ENCODE measurements at places on chromosomes 2 and 18.

GRCh38 chr2:235024931-235025773, 73.3 kb downstream of the SH3BP4 start:
- no peak for DNase-seq

- no peak for DNase-seq
Observed at GRCh38 chr2:241952816-241953215, 83.3 kb downstream of the RTP5 start.

GRCh38 chr18:36600548-36600947, 228.3 kb downstream of the TPGS2 start:
- no peak for DNase-seq

GRCh38 chr2:8234757-8235374, 447.0 kb upstream of the ID2 start:
- no peak for DNase-seq

DNA sequence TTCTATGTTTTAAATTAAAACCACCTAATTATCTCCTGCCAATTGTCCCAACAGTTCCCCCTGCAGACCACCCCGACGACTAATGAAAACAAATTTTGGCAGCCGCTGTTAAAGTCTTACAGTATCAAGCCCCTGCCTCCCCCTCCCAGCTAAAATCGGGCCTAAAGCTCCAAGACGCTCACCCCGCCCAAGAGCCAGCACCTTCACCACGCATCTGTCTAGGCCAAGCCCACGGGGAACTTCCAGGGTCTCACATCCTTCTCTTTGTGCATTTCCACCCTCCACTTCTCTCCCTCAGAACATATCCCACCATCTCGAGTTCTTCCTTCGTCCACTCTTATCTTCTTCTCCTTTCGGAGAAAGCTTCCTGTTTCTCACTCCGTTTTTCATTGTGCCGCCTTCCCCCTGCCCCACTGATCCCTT, 445 bp downstream of the PRPF40A start:
- DNase-seq = no peak

GRCh38 chr2:138814123-138814898, 34.1 kb upstream of the NXPH2 start:
- DNase-seq = no peak

DNA sequence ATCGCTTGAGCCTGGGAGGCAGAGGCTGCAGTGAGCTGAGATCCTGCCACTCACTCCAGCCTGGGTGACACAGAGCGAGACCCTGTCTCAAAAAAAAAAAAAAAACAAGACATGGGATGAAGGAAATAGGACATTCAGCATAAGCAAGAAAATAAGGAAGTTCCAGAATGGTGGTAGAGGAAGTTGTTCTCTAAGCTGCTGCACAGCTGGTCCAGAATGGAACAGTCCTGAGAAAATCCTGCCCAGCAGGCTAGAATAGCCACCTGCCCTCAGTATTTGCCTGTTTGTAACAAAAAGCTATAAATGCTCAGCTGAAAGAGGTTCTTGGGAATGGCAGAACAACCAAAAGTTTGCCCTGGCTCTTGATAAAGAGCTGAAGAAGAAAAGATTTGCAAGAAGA, 11.1 kb upstream of the MAPRE3 start:
- DNase-seq = no peak

- DNase-seq = no peak
Observed at GRCh38 chr2:166671801-166672200, 177.8 kb upstream of the SCN7A start.

DNA sequence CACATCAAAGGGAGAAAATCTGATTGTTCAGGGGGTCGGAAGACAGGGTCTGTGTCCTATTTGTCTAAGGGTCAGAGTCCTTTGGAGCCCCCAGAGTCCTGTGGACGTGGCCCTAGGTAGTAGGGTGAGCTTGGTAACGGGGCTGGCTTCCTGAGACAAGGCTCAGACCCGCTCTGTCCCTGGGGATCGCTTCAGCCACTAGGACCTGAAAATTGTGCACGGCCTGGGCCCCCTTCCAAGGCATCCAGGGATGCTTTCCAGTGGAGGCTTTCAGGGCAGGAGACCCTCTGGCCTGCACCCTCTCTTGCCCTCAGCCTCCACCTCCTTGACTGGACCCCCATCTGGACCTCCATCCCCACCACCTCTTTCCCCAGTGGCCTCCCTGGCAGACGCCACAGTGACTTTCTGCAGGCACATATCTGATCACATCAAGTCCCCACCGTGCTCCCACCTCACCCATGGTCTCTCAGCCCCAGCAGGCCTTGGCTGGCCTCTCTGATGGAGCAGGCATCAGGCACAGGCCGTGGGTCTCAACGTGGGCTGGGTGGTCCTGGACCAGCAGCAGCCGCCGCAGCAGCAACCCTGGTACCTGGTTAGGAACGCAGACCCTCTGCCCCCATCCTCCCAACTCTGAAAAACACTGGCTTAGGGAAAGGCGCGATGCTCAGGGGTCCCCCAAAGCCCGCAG, 3.8 kb downstream of the PROC start:
- DNase-seq = no peak

- DNase-seq = no peak
Observed at GRCh38 chr18:36635414-36636096, 193.2 kb downstream of the TPGS2 start.

- no peak for DNase-seq
Observed at GRCh38 chr18:6021306-6022073, 126.2 kb upstream of the TMEM200C start.

DNA sequence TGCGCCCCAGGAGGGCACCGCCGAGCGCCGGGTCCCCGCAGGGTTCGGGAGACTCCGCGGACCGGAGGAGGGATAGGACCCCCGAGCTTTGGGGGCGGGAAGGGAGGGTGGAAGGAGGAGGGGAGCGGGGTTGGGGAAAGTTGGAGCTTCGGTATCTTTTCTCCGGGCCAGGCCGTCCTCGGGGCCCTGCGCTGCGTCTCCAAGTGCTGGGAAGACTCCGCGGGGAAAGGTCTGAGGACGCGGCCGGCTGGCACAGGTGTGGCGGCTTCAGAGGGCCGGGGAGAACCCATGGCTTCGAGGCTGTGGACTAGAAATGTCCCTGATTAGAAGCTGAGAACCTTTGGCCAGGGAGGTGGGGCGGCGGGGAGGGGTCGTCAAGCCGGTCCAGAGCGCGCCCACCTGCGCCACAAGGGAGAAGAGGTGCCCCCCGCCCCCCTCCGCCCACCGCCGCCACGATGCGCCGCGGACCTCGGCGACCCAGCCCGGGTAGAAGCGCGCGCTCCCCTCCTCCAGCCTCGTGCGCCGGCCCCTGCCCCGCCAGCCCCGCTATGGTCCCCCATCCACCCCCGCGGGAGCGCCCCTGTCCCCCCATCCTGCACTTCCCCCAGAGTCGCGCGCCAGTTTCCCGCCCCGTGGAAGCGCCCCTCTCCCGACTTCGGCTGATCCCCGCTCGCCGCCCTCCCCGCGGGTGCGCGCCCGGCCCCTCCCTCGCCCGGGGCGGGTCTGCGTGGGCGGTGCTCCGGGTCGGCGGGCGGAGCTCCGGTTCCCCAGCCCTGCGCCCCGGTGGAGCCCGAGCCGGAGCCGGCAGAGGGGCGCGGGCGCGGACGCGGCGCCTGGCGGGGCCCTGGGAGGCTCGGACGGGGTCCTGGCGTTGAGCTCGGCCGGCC, at the start of gene SNTG2:
TSS of gene SNTG2 (plus strand) at position 770 of the 887 bp plus-strand sequence. CDS start 148 bp downstream, outside the sequence.
- DNase-seq = no peak

GRCh38 chr2:144471305-144472045, 48.4 kb downstream of the ZEB2 start:
- DNase-seq = no peak

DNA sequence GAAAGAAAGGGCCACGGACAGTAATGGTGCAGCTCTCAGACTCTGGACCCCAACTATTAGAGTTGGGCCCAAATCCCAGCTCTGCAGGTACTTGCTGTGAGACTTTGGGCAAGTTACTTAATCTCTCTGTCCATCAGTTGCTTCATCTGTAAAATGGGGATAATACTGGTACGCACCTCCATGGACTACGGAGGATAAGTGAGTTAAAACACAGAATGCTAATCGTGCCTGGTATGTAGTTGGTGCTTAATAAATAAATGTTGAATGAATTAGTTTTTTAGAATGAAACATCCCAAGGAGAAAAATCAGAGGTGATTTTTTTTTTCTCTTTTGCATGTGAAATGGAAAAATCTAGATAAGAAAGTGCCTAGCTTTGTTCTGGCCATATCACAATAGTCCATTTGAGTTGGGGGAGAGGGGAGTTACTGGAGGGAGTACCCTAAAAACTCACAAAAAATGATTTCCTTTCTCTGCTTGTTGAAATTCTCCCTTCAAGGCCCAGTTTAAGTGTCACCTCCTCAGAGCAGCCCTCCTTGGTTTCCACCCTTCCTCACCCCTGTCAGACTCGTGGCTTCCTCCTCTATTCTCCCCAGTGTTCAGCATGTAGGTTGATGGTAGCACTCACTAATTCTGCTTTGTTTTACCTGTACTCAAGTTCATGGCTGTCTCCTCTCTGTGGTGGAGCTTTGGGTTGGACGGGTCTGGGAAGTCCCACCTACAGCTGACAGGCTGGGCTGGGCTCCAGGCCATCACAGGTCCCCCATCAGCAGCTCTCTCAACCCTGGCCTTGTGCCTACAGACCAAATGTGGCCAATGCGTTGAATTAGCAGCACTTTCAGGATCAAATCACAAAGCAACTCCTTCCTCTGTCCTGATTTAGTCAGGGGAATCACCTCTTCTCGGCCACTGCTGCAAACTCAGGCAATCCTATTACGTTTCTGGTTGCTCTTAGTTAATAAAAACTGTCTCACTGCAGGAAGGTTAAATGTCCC, 92.8 kb upstream of the TAF1B start:
- no peak for DNase-seq

DNA sequence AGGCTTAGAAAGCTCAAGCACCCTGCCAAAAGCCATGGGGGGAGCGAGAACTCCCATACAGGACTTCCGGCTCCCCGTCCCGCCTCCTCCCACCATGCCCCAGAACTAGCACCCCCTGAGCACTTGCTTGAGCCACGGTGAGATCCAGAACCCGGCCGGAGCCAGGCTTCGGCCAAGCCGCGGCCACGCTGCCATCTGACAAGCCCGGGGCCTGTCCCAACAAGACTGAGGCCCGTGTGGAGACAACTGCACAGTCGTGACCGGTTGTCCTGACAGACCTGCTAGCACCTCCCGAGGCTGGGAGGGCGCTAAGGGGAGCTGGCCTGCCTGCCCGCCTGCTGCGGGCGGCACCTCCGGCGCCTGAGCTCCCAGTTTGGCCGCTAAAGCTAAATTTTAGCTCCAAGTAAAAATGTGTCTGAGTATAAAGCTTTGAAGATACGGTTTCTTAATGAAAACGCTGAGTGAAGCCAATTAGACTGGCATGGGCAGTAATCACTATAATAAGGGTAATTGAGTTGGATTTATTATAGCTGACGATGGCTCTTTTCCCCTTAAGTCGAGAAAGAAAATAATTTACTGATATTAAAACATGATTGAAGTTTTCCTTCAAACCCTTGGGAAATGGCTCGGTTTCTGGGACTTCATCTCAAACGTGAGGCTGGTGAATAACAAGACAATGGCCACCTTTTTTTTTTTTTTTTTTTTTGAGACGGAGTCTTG, 78.3 kb upstream of the ODC1 start:
- no peak for DNase-seq

DNA sequence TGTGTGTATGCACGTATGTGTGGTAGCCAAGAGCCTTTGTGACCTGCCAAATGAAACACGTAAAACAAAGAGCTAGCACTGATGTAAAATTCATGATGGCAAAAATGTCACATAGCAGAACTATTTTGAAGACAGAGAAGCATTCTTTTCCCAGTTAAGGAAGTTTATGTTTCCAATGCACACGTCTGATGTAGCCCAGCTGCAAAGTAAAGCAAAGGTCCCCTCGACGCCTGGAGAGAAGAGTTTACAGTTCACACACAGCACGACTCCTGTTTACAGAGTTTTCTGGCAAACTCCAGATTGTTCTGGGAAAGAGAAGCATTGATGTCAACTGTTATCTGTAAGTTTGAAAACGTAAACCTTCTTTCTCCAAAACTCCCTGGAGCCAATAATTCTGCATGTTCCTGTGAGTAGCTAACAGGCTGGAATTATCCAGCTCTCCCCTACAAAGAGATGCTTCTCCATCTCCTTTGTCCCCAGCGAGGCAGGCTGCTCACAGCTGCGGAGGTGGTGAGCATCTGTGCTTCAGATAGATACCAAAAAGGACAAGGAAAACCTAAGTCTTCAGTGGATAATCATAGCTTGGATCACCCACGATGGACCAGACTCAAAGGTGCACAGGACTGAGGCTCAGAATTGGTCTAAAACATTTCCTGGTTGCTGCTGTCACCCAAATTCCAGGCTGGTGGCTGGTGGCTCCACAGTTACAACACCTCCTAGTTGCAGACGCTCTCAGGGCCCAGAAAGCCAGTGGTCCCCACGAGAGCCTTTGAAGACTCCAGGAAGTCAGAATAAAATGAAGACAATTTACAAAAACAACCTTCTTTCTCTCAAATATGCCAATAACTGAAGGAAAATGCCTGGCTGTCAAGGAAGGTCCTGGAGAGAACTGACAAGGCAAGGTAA, 87.4 kb downstream of the COL6A3 start:
- no peak for DNase-seq

- no peak for DNase-seq
Observed at GRCh38 chr2:34731292-34731691, 1132.2 kb upstream of the FAM98A start.

DNA sequence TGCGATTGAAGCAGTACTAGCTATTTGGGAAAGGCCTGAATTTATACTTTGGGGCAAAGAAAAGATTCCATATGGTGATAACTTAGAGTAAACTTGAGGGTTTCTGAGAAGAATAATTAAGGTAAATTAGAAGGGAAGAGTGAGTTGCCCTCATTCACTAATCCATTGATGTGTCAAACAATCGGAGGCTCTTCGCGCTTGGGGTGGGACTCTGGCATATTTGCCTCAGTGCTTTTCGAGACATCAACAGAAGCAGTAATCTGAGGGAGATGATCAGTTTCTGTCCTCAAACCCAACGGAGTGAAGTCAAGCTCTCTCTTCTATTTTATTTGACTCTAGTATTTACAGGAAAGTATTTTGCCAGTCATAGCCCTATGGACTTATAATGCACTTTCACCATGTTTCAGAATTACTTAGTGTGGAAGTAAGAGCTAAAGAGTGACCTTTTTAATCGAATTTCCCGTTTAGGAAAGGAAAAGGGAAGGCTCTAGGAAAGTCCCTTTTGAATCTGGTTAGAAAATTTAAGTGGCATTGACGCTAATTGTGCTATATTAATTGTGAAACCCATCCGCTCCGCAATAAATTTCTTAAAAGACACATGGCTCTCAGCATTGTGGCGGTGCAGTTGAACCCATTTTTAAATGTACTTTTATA, 1.3 kb downstream of the RAB10 start:
- no peak for DNase-seq

- no peak for DNase-seq
Observed at GRCh38 chr2:17813742-17814473, 2.4 kb upstream of the MSGN1 start.

GRCh38 chr2:8119782-8120505, 561.9 kb upstream of the ID2 start:
- DNase-seq = no peak

DNA sequence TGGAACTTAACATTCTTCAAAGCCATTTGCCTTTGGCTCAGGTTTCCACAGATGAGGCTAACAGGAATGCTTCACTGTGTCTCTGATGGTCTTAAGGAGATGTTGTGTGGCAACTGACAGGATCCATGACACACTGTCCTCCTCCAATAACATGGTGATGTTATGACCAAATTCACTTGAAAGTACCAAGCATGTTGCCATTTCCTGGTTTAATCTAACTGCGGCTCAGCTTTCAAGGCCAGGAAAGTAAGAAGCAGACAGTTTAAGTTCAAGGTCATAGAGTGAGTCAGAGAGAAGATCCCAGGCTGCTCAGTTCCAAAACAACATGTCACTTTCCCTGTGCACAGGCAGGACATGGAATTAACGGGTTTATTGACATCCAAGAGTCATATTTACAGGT, 513.6 kb downstream of the STK39 start:
- no peak for DNase-seq

All from stimulated activated CD4-positive, alpha-beta T cell treated with anti-CD3 and anti-CD28 coated beads, TNF-alpha, amount 100 ng/mL, for 1 hour (primary cell).